ENCODE measurements at places on chromosomes 6 and 20. TPM values are rescaled to one million over a fixed set of nuclear protein-coding genes. Genes with fewer than 3 reads are reported as not detected.
A peak's percentile ranks its signal among the peaks of the same experiment; 100 is the strongest.

GRCh38 chr20:52242237-52243230 is 51.0 kb upstream of the ZFP64 start:
- no peak for DNase-seq

DNA sequence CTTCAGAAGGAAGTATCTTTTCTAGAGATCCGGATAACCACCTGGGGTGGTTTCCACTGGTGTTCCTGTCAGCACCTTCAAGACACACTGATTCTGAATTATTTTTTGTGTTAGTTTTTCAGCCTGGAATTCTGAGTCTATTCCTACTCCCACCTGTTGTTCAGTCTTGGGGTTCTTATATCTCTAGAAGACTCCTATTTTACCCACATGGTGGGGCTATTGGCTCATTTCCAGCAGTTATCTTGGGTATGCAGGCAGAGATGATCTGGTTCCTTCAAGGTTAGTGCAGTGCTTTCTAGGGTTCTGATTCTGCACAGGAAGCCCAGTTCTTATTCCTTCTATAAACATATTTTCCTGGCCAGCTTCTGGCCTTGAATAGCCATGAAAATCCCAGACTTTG is 175.6 kb upstream of the PDE7B start:
- DNase-seq = peak; percentile 29

DNA sequence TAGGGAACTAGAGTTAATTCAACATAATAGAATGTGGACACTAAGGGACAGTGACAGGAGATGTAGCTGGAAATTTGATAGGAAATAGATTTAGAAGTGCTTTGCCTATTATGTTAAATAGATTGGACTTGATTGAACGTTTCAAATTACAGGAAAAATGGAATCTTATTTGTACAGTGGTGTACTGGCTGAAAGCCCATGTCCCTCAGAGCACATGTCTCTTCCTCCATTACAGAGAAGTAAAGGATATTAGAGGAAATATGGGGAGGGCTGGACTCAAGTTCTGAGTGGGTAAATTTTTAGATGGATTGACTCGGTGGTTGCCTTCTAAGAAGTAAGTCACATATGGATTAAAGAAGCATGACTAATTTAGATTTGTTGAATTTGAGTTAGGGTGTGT is 11.4 kb downstream of the PKIB start:
- DNase-seq = no peak

DNA sequence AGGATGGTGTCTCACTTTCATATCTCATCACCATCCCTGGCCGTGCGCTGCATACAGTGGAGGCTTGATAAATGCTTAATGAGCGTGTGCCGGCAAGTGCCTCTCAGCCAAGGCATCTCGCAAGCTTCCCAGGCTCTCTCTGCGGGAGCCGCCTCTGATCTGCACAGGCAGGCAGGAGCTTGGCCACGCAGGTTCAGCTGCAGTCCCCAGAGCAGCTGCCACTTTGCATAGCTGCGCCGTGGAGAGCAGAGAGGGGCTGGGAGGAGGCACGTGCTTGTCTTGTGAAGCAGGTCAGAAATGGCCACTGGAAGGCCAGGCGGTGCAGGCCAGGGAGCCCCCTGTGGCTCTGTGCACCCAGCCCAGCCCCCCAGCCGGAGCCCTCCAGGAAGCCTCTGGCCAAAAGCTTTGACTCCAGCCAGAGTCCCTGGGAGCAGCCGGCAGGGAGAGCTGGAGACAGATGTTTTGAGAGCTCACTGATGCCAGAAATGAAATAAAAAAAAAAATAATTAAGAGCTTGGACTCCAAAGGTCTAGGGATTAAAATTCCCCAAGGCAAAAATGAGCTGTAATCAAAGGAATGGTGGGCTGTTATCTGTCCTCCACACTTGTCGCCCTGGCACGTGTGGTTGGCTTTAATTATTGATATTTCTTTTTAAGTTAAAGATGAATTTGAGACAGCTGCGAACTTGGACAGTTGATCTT is 377.0 kb downstream of the CDH4 start:
- no peak for DNase-seq

GRCh38 chr6:75551367-75551952 is 50.2 kb upstream of the SENP6 start:
- no peak for DNase-seq

DNA sequence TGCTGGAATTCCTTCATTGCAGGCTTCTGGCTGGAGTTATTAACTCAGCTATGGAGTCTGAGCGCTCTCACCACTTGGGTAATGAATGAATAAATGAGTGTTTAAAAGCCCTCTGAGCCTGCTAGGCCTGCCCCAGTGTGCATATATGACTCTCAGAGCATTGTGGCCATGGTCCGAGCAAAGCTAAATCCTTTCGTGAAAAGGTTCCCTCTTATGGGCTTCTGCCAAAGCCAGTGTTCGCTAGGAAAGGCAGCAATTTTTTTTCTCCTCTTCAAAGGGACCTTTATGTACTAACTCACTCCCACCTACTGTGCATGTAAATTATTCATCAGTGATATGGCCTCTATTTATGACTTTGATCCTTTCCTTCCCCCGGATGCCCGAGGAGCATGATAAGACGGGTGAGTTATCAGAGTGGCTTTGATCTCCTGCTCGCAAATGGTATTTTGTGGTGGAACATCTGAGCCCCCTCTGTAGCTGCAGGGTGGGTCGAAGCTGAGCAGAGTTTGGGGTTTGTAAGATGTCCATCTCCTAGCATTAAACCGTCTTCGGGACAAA is 88.6 kb downstream of the LINC00237 start:
- DNase-seq = no peak

DNA sequence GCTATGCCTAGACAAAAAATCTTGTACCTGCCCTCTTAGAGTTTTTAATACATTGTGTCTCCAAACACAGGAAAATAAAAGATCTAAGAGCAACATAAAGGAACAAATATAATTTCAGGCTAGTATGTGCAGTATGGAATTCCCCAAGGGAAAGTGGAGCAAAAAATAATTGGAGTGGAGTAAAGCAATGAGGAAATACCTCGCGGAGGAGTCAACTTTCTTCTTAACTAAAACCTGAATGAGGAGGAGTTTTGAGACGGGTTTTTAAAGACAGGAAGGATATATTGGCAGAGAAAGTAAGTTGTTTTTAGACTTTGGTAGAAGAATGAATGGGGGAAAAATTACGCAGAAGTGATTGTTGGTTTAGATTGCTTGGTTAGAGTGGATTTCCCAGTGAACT is 14.0 kb downstream of the HIVEP1 start:
- DNase-seq = no peak

DNA sequence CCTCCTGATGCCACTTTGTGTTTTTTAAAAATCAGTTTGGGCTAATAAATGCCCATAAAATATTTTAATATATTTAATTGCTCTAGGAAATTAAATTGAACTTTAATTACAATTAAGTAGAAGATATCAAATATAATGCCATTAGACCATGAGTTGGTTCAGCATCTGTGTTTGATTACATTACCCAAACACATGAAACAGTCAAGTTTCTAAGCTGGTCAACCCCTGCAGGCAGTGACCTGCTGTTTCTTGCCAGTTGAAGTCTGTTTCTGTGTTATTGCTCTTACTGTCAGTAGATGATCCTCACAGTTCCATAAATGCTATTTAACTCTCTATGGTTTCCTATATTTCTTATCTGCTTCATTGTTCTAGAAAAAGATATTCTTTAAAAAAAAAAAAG is 9.7 kb upstream of the TENT5A start:
- no peak for DNase-seq

GRCh38 chr20:40525351-40525750 is 163.7 kb downstream of the MAFB start:
- DNase-seq = peak; percentile 42

- DNase-seq = no peak
These were observed 513.3 kb upstream of the SOX4 start for GRCh38 chr6:21080221-21080620.

DNA sequence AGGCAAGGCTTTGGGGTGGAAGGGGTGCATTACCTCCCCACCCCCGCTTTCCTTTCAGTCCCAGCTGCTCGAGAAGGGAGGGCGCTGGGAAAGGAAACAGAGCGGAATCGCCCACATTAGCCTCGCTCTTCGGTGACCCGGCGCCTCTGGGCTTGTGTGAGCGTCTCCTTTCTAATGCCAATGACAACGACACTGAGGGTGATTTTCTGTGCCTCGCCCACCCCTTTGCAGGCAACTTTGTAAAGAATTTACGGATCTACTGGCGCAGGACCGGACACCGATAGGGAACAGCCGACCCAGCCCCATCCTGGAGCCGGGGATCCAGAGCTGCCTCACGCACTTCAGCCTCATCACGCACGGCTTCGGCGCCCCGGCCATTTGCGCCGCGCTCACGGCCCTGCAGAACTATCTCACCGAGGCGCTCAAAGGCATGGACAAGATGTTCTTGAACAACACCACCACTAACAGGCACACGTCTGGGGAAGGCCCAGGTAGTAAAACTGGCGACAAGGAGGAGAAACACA is 24.3 kb downstream of the TFAP2B start:
- no peak for DNase-seq

- DNase-seq = no peak
These were observed 45.0 kb downstream of the SLC17A5 start for GRCh38 chr6:73608761-73609160.

CDK19 gene
- 10.2 TPM for total RNA-seq

PTK6 gene
- not detected for total RNA-seq

AIG1 gene
- 23.2 TPM for total RNA-seq

INSM1 gene
- total RNA-seq = not detected

OPRL1 gene
- total RNA-seq = 0.51 TPM

KIFC1 gene
- 148 TPM for total RNA-seq

Measured in Daoy (cell line).